ENCODE measurements at places on chromosomes 6 and 20.

DNA sequence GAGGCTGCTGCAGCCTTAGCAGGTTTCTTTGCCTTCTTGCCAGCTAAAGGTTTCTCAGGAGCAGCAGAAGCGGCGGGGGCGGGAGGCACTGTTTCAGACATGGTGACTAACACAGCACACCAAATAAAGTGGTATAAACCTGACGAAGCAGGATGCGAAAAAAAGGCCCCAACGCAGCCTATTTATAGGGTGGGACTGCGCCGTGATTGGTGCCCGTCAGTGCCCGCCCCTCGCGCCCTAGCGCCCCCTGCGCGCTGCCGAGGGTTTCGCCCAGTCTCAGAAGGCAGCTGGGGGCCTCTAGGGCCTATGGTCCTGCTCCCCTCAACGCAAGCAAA lies 55.0 kb downstream of the TRIM38 start:
- no peak overlapping the region for H3K4me3 ChIP-seq
- no peaks in the 10 kb centered on the region for H3K27me3 ChIP-seq
- H3K4me1 ChIP-seq: peaks cover under 1% of the 10 kb centered on the region
- DNase-seq: peak; percentile 67

DNA sequence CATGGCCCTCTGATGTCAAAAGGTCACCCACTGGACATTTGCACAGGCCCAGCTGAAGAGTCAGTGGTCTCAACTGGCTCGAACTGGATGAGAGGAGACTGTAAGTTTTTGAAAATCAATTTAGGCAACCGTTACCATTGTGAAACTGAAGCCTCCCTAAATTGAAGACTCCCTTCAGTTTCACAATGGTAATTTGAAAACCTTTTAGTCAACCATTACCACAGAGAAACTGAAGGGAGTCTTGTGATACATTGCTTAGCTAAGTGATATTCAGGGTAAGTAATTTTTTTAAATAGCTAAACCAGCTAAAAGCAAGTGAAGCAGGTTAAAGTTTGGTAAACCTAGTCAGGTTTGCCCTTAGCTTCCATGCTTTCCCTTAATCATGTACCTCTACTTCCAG lies 197.3 kb upstream of the NT5E start:
- H3K4me3 ChIP-seq: no peak overlapping the region
- H3K4me1 ChIP-seq: no peaks in the 10 kb centered on the region
- no peak overlapping the region for H3K27ac ChIP-seq
- no peaks in the 10 kb centered on the region for H3K36me3 ChIP-seq

DNA sequence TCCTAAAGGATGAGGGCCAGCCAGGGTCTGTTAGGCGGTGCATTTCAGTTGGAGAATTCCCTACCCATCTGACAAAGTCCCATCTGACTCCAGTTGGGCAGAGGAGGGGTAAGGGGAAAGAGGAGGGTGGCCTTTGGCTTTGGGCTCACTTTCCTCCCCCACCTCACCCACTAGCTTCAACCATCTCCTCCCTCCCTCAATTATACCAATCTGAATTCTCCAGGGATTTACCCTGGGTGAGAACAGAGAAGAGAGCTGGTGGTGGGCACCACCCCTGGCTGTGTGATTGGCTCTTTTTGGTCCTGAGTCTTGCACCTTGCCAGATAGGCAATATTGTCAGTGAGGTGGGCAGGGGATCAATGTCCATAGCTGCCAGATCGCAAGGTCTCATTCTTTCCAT lies 3.2 kb downstream of the HMGA1 start:
- H3K4me1 ChIP-seq: peaks cover 11% of the 10 kb centered on the region
- DNase-seq: no peak
- peaks cover 60% of the 10 kb centered on the region for H3K36me3 ChIP-seq
- no peak overlapping the region for H3K27ac ChIP-seq
- no peaks in the 10 kb centered on the region for H3K27me3 ChIP-seq
- H3K4me3 ChIP-seq: no peak overlapping the region

DNA sequence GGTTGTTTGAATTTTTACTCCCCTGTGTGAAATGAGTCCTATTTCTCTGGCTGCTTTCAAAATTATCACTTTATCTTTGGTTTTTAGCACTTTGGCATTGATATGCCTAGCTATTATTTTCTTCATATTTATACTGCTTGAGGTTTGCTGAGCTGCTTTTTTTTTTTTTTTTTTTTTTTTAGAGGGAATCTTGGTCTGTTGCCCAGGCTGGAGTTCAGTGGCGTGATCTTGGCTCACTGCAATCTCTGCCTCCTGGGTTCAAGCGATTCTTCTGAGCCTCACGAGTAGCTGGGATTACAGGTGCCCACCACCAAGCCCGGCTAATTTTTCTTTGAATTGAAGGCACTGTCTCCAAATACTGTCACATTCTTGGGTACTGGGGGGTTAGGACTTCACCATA lies 40.6 kb downstream of the STXBP5 start:
- peaks cover 12% of the 10 kb centered on the region for H3K36me3 ChIP-seq
- no peaks in the 10 kb centered on the region for H3K27me3 ChIP-seq
- H3K4me3 ChIP-seq: no peak overlapping the region
- H3K27ac ChIP-seq: no peak overlapping the region
- H3K4me1 ChIP-seq: peaks cover 6% of the 10 kb centered on the region

GRCh38 chr6:135179372-135179771 lies 1.7 kb upstream of the MYB start:
- peaks cover 7% of the 10 kb centered on the region for H3K4me1 ChIP-seq
- no peaks in the 10 kb centered on the region for H3K36me3 ChIP-seq
- H3K27ac ChIP-seq: no peak overlapping the region
- DNase-seq: no peak

DNA sequence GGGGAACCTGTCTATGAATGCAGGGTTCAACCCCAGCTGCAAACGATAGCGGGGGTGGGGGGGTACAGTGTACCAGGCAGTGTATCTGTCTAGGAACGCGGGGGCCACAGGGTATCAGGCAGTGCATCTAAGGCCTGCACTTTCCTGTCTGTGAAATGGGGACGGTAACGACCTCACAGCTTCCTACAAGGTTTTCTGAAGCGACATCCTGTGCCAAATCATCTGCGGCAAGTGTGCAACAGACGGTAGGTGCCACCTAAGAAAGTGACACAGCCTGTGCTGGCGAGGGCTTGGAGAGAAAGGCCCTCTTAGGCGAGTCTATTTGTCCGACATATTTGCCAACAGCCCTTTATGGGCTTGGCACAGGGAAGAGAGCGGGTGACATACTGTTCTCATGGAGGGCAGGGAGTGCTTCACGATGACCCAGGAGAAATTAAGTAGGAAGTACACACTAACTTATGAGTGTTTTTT lies 3.8 kb downstream of the DIDO1 start:
- H3K27me3 ChIP-seq: no peaks in the 10 kb centered on the region
- no peak for DNase-seq
- peaks cover 14% of the 10 kb centered on the region for H3K4me1 ChIP-seq
- no peak overlapping the region for H3K4me3 ChIP-seq
- no peak overlapping the region for H3K27ac ChIP-seq

DNA sequence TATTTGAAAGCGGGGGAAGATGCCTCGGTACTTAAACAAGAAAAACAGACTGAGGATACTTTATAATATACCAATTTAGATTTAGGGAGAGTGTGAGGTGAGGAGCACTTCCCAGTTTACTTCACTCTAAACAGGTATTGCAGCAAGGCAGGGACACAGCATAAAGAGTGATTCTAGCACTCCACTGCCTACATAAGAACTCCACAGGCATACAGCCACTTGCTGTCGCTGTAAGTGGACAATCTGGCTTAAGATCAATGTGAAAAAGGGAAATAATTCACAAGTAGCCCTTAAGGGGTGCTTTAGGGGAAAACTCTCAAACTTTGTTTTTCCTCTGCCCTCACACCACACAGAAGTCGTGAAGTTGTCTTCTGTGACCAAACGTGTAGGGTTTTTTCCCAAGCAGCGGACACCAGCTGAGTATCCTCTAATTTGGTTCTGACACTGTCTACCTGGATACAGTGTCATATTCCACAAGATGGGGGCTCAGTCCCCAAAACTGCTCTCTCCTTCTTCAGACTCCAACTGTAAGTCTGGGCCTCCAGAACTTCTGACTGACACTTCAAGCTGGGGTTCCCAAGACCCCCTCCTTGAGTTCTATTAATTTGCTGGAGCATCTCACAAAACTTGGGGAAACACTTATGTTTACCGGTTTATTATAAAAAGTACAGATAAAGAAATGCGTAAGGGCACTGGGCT lies 9.3 kb downstream of the ADNP start:
- no peak overlapping the region for H3K4me3 ChIP-seq
- DNase-seq: no peak
- H3K36me3 ChIP-seq: peaks cover 13% of the 10 kb centered on the region
- H3K27me3 ChIP-seq: no peaks in the 10 kb centered on the region
- no peak overlapping the region for H3K27ac ChIP-seq
- no peaks in the 10 kb centered on the region for H3K4me1 ChIP-seq

DNA sequence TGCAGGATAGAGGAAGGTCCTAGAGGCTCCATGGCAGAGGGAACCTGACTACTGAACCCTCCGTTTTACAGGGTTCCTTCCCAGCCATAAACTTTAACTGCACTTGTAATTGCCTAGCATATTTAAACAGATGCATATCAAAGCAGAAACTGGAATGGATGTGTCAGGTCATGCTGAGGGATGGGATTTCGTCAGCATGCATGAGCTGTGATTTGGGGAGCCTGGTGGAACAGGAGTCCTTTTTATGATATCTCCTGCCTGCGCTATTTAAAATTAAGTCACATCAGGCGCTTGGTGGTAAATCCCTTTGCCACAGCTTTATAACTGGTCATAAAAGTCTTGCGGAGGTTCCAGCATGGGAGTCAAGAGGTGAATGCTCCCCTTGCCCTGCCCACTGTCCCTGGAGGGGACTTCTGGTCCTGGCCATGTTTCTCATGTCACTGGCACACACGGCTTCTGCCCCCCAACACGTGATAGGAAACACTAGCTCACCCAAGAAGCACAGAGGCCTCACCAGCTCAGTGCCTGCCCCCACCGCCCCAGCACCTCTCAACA lies 26.0 kb upstream of the PCMTD2 start:
- peaks cover 4% of the 10 kb centered on the region for H3K4me1 ChIP-seq
- H3K36me3 ChIP-seq: no peaks in the 10 kb centered on the region
- no peak overlapping the region for H3K27ac ChIP-seq
- no peak for DNase-seq

Measured in neuronal stem cell (in vitro differentiated cells).